Muscle of arm (tissue), 14 donors: ENCODE measurements at places on chromosomes 3 and 15.

GRCh38 chr3:168678730-168679129 is 583.0 kb upstream of the GOLIM4 start:
- DNase-seq, result no peak

DNA sequence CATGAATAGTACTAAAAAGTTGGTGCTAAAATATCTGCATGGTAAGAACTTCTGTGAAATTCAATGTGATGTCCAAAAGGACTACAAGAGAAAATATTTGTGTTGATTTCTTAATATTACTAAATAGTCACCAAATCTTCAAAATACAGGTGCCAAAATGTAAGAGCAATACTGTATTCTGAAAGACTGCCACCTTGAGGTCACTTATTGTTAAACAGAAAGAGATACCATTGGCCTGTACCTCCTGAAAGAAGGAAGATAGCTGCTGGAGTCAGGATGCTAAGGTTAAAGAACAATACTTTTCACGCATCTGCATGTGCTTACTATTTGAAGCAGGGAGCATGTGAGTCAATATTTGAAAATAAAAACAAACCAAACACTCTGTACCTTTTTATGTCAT is 72.0 kb upstream of the LSAMP start:
- DNase-seq, result no peak

DNA sequence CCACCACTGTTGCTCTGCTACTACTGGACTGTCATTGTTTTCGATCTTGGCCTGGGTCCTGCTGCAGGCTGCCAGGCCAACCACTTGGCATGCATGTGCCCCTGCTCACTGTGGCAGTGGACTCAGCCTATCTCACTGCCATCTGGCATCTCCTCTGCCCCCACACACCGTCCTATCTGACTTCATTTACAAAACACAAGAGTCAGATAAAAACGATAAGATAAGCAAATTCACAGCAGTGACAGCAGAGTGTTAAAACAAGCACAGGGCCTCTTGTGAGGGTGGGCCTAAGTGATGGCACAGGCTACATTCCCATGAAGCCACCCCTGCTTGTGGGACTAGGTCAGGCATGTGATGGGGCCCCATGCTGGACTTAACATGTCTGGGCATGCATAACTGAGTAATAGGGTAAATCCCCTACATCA is 68.1 kb downstream of the CRYGS start:
- DNase-seq, result no peak

GRCh38 chr3:156382458-156383346 is 172.2 kb downstream of the SSR3 start:
- no peak for DNase-seq

DNA sequence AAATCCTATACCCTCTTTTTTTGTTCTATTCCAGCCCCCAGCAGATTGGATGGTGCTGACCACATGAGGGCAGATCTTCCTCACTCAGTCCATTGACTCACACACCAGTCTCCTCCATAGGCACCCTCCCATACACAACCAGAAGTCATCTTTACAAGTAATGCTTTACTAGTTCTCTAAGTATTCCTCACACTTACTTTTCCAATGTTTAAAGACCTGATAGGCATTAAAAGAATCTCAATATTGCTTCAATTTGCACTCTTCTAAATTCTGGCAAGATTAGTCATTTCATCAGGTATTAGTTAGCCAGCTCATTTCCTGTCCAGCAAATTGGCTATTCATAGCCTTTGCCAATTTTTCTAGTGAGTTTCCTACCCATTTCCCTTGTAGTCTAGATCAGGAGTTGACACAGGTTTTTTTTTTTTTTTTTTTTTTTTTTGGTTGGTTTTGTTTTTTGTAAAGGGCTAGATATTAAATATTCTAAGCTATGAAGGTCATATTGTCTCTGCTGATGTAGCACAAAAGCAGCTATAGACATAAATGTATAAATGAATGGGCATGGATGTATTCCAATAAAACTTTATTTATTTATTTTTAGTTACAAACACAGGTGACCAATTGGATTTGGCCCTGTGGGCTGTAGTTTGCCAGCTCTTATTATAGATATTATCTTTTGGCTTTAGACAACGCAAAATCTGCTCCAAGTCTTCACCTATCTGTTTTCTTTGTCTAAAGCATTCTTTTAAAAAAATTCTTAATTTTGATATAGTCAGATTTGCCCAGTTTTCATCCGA is 76.1 kb downstream of the ABHD5 start:
- no peak for DNase-seq

GRCh38 chr15:69172847-69173246 is 12.4 kb downstream of the GLCE start:
- DNase-seq, result no peak
